HCEC 1CT (cell line): ENCODE measurements at places on chromosomes 6 and 20.

DNA sequence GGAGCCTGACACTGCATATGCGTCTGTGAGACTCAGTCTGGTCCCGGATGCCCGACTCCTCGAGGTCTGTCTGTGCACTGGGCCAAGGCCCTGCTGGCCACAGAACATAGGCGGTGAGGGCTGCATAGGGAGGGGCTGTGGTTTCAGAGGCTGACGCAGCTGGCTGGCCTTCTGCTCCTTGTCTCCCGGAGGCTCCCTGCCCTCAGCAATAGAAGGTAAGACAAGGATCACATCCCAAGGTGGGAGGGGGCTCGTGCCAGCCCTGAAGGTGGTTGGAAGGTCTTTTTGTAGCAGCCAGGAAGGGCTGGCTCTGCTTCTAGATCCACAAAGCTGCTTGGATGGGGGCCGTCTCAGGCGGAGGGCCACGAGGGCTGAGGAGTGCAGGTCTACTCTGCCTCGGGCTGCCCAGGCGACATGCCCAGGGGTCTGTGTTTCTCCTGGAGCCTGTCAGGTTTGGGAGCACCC is 239.8 kb upstream of the SULF2 start:
- no peak for DNase-seq

- DNase-seq, result no peak
Observed at GRCh38 chr6:30267423-30267822, 54.2 kb upstream of the TRIM26 start.

- DNase-seq, result peak; percentile 11
Observed at GRCh38 chr6:36028088-36028876, 674 bp downstream of the MAPK14 start.

DNA sequence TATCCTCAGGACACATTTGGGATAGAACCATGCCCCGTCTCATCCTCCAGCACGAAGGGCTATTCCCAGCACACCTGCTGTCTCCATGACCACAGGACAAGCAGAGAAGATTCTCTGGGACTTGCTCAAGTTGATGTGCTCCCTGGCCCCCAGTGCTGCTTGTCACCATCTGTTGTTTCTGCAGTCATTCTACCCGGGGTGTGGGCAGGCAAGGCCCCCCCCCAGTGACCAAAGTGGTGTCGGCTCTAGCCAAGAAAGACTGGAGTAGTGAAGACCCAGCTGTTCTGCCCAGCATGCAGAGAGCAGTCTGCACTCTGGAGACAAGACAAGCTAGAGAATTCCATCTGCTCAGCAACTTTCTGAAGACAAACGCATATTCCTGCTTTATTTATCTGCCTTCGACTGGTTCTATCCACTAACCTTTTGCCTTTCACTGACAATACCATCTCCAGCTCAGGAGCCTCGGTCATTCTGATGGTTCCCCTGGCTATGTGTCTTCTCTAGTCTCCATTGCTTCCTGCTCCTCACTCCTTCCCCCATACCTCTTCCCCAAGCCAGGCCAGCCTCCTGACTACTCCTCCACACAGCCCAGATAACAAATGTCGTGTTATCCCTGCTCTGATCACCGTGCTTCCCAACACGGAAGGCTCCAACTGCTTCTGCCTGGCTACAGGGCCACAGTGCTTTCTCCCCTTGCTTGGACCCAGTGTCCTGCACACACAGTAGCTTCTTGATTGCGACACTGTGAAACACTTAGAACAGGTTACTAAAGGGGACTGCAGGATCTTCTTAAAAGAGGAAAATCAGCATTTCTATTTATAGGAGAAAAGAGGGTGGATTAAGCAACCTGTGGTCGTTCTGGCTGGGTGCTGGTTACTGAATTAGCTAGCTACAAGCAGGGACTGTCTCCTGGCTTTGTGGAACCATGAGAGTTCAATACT is 86.7 kb upstream of the EMILIN3 start:
- no peak for DNase-seq

DNA sequence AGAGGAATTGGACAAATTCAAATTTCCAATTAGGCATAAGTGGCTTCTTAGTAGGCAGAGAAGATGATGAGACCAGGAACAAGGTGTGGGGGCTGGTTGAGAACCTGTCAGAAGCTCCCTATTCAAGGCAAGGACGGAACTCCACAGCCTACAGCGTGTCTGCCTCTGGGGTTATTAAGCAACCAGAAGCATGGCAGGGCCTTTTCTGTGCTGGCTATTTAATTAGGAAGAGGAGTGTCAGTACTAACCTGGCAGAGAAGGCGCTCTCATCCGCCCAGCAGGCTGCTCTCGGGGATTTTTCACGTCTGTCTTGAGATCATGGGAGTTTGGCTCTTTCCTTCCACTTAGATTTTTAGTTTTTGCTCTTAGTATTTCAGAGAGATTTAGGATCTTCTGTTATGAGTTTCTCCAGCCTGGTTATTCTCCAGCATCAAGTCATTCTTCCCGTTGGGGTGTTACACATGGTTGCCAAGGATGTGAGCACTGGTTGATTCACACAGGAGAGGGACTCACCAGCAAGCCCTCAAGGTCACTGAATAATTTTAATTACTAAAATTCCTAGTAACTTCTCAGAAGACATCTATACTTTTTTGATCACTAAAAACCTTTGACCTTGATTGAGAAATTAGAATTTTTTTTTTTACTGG is 23.9 kb downstream of the ADTRP start:
- peak; percentile 72 for DNase-seq

- DNase-seq, result no peak
Observed at GRCh38 chr6:113315879-113316278, 541.3 kb upstream of the MARCKS start.

DNA sequence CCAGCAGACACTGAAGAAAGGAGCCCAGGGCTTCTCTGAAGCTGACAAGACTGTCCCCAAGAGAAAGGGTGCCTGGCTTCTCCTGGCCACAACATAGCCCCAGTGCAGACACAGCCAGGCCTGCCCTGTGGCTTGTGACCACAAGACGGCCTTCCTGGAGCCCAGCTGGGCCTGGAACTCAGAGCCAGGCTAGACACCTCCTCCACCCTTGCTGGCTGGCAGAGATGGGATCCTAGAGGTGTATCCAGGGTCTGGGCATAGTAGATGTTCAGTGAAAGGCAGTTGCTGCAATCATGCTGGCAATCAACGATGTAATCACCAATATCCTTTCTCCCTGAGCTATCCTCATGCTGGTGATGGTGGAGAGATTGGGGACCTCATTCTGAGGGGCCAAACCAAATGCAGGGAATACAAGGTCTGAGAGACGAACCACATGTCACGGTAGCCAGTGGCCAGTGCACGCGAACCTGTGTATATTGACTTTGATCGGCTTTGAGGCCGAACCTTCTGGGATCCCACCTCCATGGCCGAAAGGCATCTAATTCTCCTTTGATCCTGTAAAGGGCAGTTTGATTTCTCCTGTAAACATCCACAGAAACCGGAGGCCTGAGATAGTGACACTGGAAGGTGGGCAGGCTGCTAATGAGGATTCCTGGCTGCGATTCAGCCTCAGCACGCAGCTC is 115.2 kb downstream of the PSMB1 start:
- peak; percentile 27 for DNase-seq

- no peak for DNase-seq
Observed at GRCh38 chr6:161035182-161035980, 43.8 kb downstream of the MAP3K4 start.

GRCh38 chr6:75291744-75292143 is 7.2 kb upstream of the TMEM30A start:
- no peak for DNase-seq

DNA sequence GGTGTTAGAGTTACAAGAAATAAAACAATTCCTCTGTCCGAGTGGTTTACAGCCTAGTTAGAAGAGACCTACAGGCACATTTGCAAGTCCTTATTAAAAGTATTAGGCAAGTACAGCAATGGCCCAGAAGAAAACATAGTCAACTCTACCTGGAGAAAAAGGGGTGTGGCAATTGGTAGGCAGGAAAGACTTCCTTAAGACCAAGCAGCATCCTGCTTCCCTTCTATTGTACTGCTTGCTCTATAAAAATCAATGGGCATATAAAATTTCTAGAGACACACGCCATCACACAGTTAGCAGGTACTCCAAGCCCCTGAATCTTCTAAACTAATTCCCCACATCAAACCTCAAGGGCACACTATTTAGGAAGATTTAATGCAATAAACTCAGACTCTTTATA is 185.6 kb downstream of the ATXN1 start:
- DNase-seq, result no peak

DNA sequence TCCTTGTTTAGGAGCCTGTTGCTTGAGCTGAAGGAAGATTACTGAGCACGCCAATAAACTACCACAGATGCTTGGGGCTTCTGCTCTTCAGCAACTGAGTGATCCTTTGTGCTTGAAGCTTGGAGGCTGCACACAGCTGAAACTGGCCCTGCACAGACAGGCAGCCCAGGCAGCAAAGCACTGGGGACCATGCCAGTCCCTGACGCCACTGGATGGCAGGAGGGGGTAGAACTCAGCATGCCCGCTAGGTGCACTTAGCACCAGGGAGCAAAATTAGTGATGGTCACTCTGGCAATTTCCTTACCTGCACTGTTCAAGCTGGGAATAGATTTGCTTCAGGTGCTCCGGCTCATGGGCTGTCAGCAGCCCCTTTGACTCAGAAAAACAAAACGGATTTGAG is 91.5 kb downstream of the FAM50B start:
- DNase-seq, result no peak

DNA sequence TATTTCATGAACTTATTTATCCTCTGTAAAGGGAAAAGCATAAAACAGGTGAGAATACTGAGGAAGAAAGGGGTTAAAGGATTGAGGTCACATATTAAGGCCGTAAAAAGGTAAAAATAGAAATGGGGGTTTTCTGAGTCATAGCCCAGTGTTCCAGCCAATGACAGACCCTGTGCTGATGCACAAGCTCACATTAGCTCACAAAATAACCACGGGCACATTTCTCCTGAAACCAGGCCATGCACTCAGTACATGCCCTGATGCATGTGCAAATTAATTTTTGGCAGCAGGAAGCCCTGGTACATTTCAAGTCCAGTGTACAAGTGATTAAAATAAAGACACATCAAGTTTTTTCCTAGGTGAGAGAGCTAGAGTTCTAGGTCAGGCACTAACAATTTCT is 194.4 kb downstream of the TMEM200A start:
- peak; percentile 18 for DNase-seq

DNA sequence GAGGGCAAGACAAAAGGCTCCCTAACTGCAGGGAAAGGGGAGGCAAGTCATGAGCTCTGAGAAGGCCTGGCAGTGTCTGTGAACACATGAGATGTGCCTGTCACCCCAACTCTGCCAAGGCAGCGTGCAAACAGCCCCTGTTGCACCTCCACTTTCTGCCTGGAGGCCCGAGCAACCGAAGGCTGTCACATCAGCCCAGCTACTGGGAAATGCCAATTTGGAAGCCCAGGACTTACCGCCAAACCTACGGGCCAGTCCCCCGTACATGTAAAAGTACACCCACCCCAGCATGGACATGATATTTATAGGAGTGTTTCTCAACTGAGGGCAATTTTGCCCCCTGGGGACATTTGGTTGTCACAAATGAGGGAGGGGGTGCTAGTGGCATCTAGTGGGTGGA is 27.3 kb upstream of the RPP40 start:
- no peak for DNase-seq

DNA sequence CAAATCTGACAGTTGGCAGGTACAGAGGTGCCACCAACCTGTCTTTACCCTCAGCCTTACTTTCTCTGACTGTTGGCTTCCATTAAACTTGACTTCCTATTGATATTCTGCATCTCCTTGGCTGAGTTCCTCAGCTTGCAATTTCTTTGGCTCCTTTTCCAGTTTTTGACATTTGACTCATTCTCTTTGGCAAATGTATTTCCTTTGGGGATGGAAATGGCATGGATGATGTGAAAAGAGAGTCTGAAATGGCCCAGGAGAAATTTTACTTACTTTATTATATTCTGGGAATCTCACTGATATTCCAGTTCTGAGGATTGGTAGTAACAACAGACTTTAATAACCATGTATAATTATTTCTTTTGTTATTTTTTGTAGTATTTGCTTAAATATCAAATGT is 255.2 kb downstream of the CD109 start:
- DNase-seq, result no peak

- DNase-seq, result peak; percentile 52
Observed at GRCh38 chr6:124963416-124963785, 1.2 kb downstream of the RNF217 start.

GRCh38 chr20:49758781-49759180 is 45.1 kb upstream of the B4GALT5 start:
- DNase-seq, result no peak

GRCh38 chr20:49539481-49540231 is 28.3 kb downstream of the PTGIS start:
- no peak for DNase-seq

GRCh38 chr6:116572162-116572561 is 858 bp downstream of the RWDD1 start:
- peak; percentile 37 for DNase-seq

DNA sequence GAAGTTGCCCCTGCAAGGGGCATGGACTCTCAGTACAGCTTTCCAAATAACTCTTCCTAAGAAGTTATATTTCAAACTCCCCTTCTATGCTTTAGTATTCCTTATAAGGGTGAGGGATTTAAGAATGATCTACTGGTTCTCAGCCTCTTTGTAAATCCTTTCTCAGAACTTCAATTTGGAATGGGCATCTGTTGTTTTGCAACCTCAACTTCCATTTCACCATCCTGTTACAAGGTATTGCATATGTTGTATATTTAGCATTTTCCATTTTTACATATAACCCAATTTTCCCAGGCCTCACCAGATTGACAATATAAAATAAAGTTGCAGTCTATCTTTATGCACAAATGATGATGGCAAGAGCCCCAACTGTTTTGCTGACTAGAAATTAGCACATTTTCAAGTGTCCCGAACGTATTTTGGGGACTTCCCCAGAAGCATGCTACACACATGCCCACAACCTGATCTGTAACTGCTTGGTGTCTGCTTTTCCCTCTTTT is 154.9 kb upstream of the CARMIL1 start:
- DNase-seq, result no peak

DNA sequence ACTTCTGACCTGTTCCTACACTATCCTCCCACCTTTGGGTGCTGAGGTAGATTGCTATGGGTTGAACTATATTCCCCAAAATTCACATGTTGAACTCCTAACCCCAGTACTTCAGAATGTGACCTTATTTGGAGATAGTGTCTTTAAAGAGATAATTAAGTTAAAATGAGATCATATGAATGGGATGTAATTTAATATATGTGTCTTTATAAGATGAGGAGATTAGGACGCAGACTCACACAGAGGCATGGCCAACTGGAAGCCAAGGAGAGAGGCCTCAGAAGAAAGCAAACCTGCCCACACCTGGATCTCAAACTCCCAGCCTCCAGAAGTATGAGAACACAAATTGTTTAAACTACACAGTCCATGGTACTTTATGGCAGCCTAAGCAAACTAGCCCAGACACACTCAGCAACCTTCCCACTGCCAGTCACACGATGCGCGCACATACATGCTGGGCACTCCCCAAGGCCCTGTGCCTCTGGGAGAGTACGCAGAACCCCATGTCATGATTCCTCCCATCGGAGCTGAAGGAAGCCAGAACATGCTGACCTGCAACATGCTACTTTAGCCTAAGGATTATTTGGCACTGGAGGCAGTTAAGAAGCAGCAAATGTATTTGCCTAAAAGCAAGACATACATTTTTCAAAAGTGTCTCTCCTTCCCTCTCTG is 8.9 kb upstream of the SLC22A1 start:
- DNase-seq, result no peak
